AML-193 (cell line): ENCODE measurements at places on chromosomes 5 and 9.

DNA sequence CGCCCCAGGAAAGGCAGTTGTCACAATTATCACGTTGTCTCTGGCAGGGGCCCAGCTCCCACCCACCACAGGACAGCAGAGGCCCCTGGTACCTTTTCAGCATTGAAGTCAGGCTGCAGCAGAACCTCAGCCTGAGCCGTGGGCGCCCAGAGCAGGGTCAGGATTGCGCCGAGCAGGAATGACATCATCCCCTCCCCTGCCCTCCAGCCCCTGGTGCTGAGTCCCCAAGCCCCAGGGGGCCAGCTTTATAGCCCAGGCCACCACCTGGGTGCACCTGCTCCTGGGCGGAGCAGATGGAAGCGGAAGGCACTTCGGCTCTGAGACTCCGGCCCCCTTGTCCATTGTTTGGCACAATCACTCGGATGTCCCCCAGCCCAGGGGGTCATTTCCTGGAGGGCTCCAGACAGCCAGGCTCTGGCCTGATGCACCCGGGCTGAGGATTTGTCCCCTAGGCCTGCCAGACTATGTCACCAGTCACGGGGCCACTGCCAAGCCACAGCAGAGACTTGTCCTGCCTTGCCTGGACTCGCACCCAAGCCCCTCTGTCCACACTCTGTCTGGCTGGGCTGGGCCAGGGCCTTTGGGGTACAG is at the start of gene LCN15:
LCN15 (minus strand) TSS at position 218 of the 591 bp plus-strand sequence; CDS start at position 188, 30 bp downstream.
- no peak for DNase-seq

GRCh38 chr5:96863949-96864584 is 12.2 kb upstream of the ERAP2 start:
- no peak for DNase-seq

GRCh38 chr5:160626322-160626721 is 204.7 kb downstream of the PTTG1 start:
- no peak for DNase-seq

GRCh38 chr9:5419987-5420386 is 17.7 kb downstream of the PLGRKT start:
- no peak for DNase-seq

DNA sequence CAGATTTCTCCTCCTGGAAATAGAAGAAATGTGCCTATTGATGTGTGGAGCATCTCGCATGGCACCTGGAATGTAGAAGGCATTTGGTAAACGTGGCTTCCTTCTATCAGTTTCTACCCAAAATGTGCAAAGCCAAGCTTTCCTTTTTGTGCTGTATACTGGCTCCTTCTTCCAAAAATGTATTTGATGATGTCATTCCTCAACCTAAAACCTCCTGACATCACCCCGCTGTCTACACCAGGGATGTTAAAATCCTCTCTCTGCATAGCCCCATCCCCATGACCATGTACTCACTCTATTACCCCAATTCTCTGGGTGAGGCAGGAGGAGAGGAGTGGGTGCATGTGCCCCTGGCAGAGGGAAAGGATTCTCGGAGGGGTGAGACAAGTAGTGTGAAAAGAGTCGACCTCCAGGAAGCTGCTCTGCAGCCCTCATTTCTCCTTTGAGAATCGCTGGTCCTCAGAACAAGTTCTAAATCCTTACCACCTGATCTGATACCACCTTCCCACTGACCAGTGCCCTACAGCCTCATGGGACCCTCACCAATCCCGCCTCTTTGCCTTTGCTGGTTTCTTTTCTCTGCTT is 11.7 kb upstream of the MED10 start:
- no peak for DNase-seq

DNA sequence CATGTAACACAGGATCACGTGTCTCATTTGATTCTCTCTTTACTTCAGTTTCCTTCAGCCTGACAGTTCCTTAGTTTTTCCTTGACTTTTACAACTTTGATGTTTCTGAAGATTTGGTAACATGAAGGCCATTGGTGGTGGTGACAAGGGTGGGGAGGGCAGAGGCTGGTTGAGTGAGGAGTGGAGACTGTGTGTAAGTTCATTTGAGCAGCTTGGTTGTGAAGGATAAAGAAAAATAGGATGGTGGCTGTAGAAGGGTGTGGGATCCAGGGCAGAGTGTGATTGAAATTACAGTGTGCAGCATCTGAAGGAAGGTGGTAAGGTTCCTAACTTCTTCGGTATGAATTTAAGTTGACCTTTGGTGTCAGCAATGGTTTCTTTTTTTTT is 20.4 kb downstream of the SUB1 start:
- no peak for DNase-seq

DNA sequence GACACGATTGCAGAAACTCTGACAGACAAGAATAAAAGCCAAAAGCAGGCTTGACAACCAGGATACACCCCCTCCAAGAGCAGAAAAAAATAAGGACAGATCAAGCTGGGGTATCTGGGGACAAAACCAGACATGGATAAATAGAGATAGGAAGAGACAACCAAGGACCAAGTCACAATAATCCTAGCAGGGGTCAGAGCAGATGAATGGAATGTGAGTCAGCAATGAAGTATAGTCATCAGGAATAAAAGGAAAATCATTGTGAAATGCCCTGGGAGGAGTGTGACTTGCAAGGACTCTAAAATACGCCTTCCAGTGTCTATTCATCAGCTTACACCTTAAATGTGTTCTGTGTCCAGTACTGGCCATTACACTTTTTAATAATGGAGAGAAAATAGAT is 206.8 kb downstream of the CAAP1 start:
- no peak for DNase-seq

GRCh38 chr9:123997665-123998277 is 13.8 kb upstream of the LHX2 start:
- peak; percentile 20 for DNase-seq
